ENCODE measurements at places on chromosomes 11 and 22.

DNA sequence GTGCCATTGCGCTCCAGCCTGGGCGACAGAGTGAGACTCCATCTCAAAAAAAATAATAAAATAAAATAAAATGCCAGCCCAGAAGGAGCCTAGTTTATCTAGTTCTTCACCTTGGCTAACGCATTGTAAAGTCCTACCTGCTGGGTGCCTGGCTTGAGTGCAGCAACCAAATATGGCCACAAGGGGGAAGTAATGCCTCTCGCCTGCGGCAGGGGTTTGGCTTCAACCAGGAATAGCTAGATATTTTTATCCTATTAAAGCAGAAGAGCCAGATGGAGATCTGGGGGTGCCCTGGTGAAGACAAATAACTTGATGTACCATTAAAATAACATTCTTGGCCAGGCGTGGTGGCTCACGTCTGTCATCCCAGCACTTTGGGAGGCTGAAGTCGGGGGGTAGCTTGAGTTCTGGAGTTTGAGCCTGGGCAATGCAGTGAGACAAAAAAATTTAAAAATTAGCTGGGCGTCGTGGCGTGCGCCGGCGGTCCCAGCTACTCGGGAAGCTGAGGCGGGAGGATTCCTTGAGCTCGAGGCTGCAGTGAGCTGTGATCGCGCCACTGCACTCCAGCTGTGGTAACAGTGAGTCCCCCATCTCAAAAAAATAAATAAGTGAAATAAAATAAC lies 20.6 kb upstream of the PLEKHB1 start:
- DNase-seq, result peak; percentile 76

- no peak for DNase-seq
Observed at GRCh38 chr11:58446294-58446693, 4.3 kb upstream of the OR5B12 start.

GRCh38 chr11:133834682-133835592 lies 10.4 kb downstream of the SPATA19 start:
- peak; percentile 75 for DNase-seq

DNA sequence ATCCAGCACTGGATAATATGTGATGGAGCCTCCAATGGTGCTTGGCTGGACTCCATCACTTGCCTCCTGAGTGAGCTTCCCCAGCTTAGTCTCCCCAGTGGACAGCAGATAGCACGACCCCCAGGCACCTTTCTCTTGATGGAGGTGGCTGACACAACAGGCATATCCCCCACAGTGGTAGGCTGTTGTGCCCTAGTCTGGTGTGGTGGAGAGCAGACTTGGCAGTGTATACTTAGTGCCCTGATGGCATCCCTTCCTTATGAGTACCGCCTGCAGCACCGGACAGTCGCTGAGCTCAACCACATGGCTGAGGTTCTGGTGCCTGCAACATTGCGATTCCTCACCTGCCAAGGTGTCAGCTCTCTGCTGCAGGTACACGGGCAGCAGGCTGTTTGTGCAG lies 50.1 kb downstream of the DNHD1 start:
- no peak for DNase-seq

- no peak for DNase-seq
Observed at GRCh38 chr11:16814410-16815046, 76.1 kb downstream of the C11orf58 start.

DNA sequence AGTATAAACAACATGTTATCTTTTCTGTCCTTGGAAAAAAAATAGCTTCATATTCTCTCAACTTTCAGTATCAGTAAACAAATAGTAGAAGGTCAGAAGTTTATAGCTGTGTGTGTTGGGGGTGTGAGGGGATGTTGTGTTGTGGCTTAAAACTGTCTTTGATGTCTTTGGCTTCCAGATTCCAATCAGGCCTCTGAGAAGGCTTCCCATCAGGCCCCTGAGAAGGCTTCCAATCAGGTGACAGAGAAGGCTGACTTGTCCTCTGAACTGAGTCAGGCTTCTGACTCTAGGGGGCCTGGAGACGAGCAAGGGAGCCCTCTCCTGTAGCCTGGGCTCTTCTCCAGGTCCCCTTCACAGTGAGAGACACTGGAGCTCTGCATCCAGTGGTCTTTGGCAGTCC lies 9.3 kb downstream of the MTFP1 start:
- DNase-seq, result no peak

DNA sequence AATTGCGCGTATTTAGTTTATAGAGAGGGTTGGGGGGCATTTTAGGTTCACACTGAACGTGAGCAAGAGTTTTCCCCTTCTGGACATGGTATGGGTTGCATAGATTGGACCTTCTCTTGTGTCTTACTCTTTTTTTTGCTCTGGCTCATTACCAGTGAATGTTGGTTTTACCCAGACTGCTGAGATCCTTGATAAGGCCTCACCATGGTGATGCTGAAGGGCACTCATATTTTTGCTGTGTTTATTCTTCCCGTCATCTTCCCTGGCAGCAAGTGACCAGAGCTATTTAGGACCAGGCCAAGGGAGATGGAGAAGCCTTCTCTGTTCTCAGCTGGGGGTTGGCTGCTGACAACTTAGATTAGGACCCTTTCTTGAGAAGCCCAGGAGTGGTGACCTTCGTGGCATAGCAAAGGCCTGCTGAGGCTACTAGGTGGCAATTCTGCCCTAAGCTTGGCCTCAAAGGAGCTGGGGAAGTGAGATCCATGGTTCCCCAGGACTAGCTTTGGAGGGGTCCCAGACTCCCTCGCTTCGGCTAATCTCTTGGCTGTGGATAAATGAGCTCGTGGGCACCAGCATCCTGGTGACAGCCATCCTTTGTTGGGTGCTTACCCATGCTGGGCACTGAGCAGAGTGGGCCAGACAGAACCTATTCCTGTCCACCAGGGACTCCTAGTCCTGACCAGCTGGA lies 47.3 kb downstream of the GRIK4 start:
- DNase-seq, result no peak

GRCh38 chr11:35393098-35393497 lies 26.3 kb downstream of the SLC1A2 start:
- no peak for DNase-seq

DNA sequence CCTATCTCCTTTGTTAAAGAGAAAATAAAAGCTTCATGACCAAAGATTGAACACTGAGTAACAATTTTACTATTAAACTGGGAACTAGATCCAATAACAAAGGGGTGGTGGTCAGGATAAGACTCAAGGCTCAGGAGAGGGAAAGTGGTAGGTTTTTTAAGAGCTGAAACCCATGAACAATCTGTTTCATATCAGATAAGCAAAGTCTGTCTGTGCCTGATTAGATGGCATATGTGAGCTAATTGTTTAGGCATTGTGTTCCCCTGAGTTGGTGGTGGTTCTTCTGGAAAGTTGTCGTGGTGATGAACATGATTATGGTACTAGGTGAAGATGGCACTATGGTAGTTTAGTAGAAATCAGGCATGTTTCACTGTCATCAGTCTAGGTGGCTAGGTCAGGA lies 24.4 kb downstream of the USP47 start:
- DNase-seq, result no peak

DNA sequence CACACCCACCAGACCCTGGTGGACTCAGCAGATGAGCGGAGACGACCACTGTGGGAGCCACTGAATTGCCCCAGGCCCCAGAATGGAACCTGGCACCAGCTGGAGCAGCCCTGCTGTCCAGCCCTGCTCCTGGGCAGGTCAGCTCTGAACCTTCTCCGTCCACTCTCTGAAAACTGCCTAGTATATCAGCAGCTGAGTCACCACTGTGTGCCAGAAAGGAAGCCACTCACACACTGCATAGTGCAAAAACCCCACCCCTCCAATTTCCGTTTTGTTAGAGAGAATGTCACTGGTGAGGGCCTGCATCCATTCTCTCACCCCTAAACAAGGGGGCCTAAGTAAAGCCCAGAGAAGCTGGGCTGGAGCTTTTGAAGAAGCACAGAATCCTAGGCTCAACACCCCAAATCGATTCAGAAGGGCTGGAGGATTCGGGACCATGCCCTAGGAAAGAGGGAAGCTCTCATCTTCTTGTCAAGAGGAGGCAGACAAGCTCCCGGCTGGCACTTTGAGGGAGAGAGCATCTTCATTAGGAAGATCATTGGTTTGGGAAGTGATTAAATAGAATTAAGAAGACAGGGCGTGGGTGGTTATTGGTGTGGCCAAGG lies 44.5 kb downstream of the GALNT18 start:
- DNase-seq, result peak; percentile 4

GRCh38 chr22:21928048-21928447 lies 24.6 kb downstream of the PPM1F start:
- no peak for DNase-seq

DNA sequence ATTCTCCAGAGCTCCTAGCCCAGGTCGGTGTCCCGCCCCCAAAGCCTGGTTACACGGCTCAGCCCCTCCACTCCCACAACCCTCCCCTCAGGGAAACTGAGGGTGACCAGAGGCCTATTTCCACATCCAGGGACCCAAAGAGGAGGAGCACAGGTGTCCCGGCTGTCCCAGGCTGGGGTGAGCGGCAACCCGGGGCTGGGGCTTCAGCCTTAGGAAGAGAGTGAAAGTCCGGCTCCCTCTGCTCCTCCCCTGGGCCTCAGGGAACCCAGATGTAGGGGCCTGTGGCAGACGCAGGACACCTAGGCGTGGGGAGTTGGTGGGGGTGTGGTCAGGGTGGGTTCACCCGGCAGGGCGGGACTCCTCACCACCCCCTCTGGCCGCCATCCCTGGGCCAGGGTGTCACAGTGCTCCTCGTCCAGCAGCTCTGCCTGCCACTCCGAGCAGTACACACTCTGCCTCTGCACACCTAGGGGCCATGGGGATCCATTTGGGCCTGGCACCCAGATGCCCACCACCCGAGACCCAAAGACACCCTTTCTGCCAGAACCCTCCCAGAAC lies 63.1 kb downstream of the ARFGAP3 start:
- DNase-seq, result no peak

- DNase-seq, result peak; percentile 61
Observed at GRCh38 chr11:61918938-61919704, 1.8 kb upstream of the RAB3IL1 start.

DNA sequence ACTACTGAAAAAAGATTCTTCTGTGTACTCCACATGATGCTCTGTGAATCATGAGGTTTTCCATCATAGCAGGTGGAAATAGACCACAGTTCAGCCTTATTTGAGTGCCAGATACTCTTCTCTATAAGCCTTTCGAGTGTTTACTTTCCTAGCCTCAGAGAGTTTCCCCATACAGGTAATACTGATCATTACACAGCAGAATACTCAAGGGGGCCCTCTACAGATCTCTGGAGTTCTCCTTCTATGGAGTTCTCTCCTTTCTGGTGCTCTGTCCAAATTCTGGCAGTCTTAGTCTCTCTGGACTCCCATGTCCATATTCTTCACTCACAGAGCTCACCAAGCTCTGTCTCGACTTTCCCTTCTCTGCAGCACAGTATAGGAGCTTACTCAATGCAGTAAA lies 175.7 kb upstream of the CARD18 start:
- DNase-seq, result no peak

- no peak for DNase-seq
Observed at GRCh38 chr11:124878759-124879492, 13.7 kb downstream of the ROBO3 start.

DNA sequence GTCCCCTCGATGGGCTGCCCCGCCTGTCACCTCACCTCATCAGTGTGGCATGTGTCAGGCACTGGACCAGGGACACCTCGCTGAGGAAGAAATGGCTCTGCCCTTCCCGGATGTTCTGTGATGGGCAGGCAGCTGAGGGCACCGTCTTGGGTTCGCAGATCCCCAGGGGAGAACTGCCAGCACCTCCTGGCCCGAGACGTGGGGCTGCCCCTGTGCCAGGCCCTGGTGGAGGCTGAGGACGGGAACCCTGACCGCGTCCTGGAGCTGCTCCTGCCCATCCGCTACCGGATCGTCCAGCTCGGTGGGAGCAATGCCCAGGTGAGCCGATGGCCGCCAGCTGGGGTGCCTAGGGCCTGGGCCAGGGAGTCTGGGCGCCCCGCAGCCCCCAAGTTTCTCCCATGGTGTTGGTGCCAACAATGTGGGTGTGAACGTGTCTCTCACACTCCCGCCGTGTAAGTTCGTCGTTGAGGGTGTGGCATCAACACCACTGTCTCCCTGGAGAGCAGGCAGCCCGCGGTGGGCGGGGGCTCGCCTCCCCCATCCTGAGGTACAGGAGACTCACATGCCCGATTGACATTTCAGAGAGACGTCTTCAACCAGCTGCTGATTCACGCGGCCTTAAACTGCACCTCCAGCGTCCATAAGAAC lies 7.3 kb upstream of the GTSE1 start:
- DNase-seq, result no peak

DNA sequence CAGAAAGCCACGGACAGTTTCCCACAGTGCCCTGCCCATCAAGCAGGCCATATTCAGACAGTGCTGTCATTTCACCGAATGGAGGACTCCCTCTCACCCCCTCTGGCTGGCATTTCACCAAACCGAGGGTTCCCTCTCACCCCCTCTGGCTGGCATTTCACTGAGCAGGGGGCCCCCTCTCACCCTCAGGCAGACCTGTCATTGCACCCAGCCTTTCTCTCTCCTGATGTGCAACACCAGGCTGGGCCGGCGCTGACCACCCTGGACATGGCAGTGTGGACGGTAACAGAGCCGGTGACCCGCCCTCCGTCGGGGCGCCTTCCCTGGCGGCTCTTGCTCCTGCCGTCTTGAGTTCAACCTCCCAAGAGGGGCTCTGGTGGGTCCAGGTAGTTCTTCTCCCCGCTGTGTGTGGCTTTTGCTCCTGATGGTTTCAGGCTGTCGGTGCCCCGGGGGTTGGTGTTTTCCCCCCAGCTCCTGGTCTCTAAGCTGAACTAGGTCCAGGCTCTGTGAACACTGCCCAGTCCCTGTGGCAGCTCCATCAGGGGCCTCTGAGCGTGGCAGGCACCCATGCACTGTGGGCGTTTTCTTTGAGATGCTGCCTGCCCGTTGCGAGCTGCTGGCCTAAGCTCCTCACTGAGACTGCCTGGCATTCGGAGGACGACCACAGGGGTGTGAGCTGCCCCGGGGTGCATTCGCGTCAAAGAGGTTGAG lies 46.9 kb downstream of the SMIM38 start:
- DNase-seq, result no peak

DNA sequence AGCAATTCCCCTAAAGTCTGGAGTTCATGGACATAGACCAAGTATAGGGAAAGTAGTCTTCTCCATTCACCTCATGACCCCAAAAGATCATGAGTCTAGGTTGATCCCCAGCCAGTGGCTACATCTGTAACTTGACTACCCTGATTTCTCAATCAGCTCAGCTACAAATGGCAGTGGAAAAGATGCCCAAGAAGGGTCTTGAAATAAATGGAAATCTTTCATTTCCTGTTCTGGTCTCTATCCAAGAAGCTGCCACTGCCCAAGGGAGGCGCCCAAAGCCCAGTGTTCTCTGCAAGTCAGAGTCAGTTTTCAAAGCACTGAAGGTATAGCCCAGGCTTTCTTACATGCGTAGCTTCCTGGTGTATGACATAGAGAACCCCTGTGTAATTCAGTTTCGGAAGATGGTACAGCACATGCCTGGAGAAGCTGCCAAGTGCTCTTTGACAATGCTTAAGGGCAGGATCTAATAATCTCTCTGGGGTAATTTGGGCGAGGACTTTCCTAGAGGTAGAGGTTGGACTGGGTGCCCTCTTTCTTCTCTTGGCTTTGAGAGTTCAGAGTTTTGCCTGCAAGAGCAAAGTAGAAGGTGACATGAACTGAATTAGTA lies 101.1 kb downstream of the ADAMTS15 start:
- DNase-seq, result peak; percentile 53

GRCh38 chr11:92278791-92279433 lies 54.3 kb downstream of the FAT3 start:
- no peak for DNase-seq

Measured in cardiac fibroblast (primary cell).